D341Med (cell line): ENCODE measurements at places on chromosomes 11 and 22.

- DNase-seq, result no peak
Measured at GRCh38 chr11:10072142-10072541, 221.9 kb downstream of the SBF2 start.

DNA sequence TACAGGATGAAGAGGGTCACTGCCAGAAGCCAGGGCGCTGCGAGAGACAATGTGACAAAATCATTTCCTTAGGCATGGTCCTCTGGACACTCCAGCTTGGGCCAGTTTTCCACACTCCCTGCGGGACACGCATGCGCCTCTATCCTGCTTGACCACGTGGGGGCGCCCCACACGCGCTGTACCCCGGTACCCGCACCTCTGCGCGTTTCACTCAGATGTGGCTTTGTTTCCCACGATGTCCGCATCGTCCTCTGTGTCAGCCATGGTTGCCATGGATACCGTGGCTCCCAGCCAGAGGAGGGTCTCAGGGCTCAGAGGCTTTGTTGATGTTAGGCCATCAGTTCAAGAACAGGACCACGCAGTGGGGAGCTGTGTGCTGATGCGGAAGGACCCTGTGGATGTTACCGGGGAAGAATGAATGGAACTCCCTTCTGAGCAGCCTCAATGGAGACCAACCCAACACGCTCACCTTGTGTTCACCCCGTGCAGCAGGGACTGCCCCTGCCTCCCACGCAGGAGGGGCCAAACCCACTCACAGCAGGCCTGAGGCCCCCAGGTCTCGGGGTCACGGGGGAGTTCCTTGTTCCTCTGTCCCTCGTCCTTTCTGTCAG, 101.1 kb upstream of the SLC22A12 start:
- peak; percentile 83 for DNase-seq

- DNase-seq, result no peak
Measured at GRCh38 chr22:43356881-43357280, 13.7 kb upstream of the SCUBE1 start.

GRCh38 chr11:3130269-3131071, 34.6 kb downstream of the OSBPL5 start:
- no peak for DNase-seq

GRCh38 chr11:92046103-92046502, 178.5 kb upstream of the FAT3 start:
- no peak for DNase-seq

DNA sequence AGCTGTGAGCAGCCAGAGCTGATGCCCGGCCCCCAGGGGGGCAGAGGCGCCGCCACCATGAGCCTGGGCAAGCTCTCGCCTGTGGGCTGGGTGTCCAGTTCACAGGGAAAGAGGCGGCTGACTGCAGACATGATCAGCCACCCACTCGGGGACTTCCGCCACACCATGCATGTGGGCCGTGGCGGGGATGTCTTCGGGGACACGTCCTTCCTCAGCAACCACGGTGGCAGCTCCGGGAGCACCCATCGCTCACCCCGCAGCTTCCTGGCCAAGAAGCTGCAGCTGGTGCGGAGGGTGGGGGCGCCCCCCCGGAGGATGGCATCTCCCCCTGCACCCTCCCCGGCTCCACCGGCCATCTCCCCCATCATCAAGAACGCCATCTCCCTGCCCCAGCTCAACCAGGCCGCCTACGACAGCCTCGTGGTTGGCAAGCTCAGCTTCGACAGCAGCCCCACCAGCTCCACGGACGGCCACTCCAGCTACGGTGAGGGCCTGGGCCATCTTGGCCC, 6.1 kb downstream of the CDC42EP1 start:
- no peak for DNase-seq

GRCh38 chr11:126992065-126992803, 8.3 kb downstream of the KIRREL3 start:
- DNase-seq, result no peak

DNA sequence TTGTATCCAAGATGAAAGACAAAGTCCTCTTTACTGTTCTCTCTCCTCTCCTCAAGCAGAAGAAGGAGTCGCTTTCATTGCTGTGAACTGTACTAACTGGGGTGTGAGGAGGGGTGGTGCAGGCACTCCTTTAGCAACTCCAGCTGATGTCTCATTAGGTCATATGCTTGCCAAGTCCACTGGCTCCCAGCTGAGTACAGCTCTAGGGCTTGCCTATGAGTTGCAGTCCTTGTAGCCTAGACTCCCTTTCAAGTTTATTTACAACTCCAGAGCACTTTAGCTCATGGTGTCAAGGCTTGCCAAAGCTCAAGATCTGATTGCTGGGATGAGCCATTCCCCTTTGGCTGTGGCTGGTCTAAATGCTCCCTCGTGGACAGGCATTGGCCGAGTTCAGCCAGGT, 55.1 kb upstream of the PDGFD start:
- DNase-seq, result no peak

DNA sequence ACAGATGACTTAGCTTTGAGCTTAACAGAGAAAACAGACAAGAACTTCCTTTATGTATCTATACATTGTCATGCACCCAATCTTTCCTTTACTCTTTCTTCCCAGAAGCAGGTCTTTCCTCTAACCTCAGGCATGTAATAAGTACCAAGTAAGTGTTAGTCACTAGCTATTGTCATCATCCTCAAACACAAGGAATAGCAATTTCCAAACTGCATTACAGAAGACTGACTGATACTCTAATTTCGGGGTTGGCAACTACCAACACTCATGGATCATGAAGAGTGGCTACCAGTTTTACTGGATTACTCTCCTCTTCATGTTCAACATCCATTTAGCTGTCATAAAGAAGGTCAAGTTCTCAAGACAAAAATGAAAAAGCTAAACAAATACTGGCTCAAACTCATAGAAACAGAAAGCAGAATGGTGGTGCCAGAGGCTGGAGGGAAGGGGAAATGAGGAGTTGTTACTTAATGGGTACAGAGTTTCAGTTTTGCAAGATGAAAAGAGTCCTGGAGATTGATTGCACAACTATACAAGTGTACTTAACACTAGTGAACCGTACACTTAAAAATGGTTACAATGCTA, 111.6 kb downstream of the SIK3 start:
- no peak for DNase-seq

DNA sequence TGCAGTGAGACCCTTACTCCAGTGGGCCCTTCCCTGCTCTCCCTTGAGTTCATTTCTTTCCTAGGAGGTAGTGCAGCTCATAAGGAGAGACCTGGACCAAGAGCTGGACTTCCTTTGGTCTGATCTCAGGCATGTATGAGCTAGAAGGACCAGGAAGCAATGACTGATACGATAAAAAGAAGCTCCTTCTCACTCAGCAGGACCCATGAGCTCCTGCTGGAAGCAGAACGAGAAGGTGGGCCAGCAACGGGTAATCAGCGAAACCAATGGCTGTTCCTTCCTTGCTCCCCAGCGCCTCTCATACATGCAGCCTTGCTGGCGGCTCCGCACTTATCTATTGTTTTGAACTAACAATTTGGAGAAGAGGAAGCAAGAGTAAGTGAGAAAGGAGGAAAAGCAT, 56.8 kb downstream of the RPUSD4 start:
- DNase-seq, result no peak

DNA sequence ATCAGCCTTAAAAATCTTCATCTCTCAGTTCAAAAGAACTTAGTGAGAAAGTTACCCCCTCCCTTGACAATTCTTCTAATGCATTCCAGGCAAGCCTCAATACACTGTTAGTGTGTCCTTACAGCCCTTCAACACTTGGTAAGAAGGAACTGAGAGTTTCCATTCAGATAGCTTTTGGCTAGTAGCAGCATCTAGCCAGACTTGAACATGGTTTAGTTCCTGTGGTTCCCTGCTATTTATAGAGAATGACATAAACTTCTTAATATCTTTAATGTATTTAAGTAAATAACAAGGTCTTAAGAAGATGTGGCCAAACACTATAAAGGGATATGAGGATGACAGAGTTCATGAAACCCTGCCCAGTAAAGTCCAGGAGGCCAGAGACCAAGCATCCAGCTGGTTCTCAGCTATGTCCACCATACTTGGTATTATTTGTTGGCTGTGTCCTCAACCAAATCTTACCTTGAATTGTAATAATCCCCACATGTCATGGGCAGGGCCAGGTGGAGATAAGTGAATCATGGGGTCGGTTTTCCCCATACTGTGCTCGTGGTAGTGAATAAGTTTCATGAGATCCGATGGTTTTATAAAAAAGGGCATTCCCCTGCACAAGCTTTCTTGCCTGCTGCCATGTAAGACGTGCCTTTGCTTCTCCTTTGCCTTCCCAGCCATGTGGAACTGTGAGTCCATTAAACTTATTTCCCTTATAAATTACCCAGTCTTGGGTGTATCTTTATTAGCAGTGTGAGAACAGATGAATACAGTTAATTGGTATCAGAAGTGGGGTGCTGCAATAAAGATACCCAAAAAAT, 132.4 kb downstream of the LARGE1 start:
- no peak for DNase-seq

- DNase-seq, result no peak
Measured at GRCh38 chr11:59069087-59069486, 17.0 kb upstream of the GLYATL1B start.

DNA sequence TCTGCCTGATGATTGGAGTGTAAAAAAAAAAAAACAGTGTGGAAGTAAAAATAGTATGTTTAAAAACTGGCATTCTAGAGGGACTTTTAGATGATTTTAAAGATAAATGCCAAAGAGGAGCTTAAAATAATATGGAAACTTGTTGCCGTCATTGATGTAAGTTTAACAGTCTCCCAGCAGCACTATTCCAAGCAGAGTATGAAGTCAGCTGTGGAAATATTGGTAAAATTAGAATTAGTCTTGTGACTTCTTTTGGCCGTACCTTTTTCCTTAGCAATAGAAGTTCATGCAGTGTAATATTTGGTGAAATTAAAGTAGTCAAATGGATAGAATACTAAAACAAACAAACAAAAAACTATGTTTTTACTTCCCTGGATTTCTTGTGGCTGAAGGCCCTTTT, 134.9 kb downstream of the METTL15 start:
- no peak for DNase-seq

DNA sequence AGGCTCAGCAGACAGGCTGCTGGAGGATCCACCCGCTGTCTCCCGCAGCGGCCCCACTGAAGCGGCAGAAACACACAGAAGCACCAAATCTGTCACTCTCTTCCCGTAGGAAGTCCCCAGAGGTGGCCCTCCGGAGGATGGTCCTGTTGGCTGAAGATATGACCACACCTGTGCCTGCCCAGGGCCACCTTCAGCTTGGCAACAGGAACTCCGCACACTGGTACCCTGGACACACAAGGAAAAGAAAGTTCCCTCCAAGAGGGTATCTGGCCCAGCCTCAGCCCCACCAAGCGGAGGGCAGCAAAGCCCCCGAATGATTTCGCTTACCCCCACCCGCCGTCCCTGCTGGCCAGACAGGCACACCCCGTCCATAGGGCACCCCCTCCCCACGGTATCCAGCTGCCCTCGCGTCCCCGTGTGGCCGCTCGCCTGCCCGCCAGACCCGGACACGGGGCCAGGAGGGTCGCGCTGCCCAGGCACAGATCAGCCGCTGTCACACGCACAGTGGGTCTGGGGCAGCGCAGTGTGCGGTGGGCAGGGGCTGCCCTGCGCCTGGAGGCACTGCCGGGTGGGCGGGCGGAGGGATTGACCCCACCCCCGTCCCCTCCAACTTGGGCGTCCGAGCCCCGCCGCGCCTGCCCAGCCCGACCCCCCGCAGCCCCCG, 7.0 kb downstream of the RASSF7 start:
- DNase-seq, result no peak

DNA sequence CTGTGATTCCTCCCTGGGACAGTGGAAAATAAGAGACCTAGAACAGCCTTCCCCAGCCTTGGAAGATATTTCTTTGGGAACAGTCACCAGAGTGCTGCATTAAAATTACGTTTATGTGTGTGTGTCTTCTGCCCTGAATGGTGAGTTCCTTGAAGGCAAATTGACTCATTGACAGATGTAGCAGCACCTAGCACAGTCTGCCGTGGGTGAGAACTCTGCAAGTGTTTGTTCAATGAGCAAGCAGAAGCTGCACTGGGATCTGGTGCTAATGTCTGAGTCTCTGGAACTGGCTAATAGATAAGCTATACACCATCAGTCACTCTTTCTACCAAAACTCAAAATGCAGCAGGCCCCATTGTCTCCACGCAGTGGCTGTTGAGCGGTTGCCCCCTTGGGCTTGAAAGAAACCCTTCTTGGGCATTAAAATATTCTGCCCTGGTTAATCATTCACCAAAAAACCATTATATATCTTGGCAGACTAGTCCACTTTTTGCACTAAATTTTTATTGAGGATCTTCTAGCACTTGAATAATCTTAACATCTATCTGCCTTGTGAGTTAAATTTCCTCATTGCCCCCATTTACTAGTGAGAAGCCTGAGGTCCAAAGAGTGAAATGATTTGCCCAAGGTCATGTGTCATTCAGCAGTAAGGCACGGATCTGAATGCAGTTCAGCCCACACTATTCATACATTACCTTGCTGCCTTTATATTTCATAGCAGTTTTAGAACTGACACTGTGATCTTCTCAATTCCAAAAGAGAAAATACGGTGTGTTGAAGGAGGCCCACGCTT, 87.8 kb upstream of the GALNT18 start:
- DNase-seq, result no peak

DNA sequence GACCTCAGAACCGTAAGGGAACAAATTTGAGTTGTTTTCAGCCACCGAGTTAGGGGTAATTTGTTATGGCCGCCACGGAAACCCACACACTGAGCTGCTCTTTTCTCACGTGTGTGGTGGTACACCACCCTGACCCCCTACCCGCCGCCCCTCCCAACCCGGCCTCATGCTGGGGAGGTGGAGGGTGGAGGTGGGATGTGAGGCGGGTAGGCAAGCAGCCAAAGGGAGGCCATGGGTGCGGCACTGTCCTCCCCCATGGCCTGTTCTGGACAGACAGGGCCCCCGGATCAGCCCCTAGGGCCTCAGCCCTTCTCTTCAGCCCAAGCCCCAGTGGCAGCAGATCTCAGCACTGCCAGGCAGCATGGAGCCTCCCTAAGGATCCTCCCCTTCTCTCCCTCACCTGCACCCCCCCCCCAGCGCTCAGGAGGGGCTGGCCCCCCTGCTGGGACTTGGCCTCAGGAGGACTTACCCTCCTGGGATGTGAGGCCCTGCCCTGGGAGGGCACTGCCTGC, 7.9 kb downstream of the PRR5 start:
- DNase-seq, result no peak

DNA sequence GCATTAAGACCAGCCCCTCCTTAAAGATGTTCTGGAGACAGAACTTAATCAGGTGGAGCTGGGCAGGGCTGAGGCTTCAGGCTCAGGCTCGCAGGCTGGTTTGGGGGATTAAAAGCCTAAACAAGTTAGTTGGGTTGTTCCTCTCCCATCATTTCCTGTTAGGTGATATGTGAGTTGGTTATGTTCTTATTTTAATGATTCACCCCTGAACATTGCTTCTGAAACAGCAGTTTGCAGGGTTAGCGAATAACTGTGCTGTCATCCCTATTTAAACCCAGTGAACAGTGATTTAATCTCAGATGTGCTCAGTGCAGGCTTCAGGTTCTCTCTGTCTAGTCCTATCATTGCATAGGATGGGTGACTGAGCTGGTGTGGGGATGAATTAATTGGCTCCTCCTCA, 47.4 kb upstream of the BIRC3 start:
- no peak for DNase-seq

- DNase-seq, result no peak
Measured at GRCh38 chr11:113871336-113871735, 4.0 kb downstream of the USP28 start.
